CD4-positive, alpha-beta memory T cell (primary cell): ENCODE measurements at places on chromosomes 6 and 20. TPM values are rescaled to one million over a fixed set of nuclear protein-coding genes. Genes with fewer than 3 reads are reported as not detected.

DNA sequence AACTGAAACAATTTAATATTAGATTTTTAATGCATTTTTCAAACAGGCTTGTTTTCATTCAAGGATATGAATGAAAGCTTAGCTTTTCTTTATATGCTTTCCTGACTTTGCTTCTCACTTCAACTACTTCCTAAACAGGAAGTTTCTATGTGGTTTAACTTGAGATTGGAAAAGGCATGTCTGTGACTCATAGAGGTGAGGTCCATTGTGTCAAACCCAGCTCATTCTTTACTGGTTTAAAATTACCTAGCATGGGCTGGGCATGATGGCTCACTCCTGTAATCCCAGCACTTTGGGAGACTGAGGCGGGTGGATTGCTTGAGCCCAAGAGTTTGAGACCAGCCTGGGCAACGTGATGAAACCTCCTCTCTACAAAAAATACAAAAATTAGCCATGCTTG is 34.4 kb downstream of the EFHC1 start:
- no peak for DNase-seq

- no peak for DNase-seq
These were observed 39.0 kb upstream of the IFNGR1 start for GRCh38 chr6:137258170-137258569.

GRCh38 chr6:158762787-158763433 is 56.3 kb downstream of the EZR start:
- DNase-seq = no peak

- no peak for DNase-seq
These were observed 180.5 kb downstream of the IBTK start for GRCh38 chr6:82066991-82067411.

GRCh38 chr6:41488433-41489119 is 57.6 kb upstream of the FOXP4 start:
- no peak for DNase-seq

- DNase-seq = no peak
These were observed 81.2 kb downstream of the THBS2 start for GRCh38 chr6:169172456-169172855.

GRCh38 chr20:19808498-19808897 is 50.4 kb downstream of the RIN2 start:
- DNase-seq = no peak

DNA sequence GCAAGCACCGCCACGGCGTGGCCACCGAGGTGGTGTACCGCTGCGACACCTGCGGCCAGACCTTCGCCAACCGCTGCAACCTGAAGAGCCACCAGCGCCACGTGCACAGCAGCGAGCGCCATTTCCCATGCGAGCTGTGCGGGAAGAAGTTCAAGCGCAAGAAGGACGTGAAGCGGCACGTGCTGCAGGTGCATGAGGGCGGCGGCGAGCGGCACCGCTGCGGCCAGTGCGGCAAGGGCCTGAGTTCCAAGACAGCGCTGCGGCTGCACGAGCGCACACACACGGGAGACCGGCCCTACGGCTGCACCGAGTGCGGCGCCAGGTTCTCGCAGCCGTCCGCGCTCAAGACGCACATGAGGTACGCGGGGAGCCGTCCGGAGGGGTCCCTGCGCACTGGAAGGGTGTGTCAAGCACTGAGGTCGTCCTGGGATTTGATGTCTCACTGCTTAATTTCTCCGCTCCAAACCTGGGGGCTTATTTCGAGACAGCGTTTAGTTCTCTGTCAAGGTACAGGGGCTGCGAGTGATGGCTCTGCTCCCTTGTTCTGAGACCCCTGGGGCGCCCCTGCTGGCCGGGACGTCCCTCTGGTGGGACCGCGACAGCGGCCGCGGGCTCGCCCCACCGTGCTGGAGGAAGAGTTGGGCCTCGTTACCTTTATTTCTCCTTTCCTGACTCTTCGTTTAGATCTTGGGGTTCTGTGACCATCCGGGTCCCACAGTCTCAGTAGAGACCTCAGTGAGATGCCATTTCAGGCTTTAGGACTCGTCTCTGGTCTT is 3.6 kb downstream of the GZF1 start:
- no peak for DNase-seq

DNA sequence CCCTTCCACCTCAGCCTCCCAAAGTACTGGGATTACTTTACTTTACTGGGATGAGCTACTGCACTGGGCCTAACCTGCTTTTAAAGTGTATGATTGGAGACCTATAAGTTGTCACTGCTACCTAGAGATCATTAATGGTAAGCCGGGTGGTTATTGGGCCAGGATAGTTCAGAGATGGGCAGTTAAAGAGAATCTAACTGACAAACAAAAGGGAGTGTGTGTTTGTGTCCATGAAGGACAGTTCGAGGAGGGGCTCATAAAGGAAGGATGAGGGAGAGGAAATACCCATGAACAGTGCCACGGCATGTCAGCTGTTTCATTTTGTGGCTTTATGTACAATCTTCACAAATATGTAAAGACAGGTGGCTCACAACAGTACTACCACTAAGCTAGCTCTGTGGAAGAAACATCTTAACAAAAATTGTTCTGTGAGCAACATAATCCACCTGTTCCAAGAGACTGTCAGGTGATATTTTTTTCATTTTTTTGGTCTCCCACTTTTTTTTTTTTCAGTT is 69.7 kb upstream of the FAM8A1 start:
- DNase-seq = no peak

GRCh38 chr20:37335642-37336368 is 10.1 kb upstream of the SRC start:
- no peak for DNase-seq

GRCh38 chr6:33672808-33673207 is 38.7 kb downstream of the UQCC2 start:
- no peak for DNase-seq

- DNase-seq = no peak
These were observed 48.4 kb upstream of the FRMD1 start for GRCh38 chr6:168127384-168127868.

DNA sequence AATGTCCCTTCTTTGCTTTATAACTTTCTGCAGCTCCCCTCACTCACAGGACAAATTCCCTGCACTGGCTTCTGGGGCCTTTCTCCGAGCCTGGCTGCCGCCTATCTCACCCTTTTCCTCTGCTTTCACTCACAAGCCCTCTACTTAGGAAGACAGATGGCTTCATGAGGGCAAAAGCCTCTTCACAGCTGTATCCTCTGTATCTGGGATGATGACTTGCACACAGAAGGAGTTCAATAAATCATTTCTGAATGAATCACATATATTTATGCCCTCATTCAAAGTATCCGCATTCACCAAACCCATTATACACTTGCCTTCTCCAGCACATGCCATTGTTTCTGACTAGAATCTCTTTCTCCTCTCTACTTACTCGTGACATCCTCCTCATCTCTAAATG is 159.0 kb upstream of the RIPOR2 start:
- DNase-seq = no peak

- DNase-seq = no peak
These were observed 3.1 kb upstream of the CSE1L start for GRCh38 chr20:49043000-49043399.

GRCh38 chr6:119544325-119545175 is 195.0 kb upstream of the MAN1A1 start:
- DNase-seq = no peak

DNA sequence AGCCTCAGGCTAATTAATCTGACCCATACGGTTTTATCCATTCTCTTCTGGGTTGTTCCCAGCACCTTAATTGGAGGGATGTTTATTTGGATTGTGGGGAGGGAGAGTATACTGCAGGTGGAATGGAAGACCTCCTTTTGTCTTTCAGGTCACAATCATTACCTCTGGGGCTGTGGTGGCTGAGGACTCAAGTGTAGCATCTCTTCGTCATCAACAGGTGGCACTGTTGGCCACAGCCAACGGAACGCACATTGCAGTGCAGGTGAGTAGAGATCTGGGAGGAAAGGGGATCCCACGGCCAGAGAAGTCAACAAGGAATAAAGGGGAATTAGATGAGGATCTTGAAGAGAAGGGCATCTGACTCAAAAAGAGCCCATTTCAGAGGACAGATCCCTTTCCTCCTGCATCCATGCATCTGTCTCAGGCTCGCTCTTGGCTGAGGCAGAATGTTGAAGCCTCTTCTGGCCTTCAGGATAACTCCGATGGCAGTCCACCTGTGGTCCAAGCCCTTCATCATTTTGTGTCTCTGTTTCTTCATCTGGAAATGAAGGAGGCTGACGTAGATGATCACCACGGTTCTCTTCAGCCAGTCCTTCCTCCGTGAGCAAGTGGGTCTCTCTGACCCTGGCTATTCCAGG is 3.2 kb upstream of the DEF6 start:
- peak; percentile 54 for DNase-seq

GRCh38 chr6:82614518-82614917 is 250.9 kb downstream of the TPBG start:
- DNase-seq = no peak

DNA sequence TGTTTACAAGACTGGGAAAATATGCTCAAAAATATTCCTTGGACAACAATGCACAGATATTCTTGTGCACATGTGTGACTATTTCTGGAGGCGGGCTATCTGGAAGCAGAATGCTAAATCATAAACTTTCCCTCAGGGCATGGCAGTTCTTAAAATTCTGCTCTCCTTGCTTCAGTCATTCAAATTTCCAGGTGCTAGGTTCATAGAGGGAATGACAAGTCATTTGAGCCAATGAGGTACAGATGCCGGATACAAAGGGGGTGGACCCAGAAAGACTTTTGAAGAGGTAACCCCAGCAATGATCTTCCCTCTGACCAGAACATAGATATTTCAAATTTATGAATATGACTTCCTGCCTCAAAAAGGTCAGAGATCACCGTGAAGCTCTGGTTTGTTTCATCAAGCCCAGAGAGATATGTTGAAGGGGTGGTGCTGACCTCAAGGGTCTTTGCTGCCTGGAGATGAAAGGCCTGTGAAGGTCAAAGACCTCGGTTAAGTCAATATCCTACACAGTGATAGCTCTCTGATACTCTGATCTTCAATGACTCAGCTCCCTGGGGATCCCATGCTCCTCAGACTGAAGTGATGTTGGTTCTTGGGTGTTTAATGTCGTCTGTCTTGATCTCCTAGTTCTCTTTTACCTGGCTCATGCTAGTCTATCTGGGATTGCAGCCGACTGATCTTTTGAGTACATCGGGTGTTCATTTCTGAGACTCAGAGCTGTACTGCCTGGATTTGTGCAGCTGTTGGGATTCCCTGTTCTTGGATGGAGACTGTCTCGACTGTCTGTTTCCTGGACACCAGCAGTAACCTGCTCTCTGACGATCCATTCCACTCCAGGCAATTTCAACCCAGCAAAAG is 47.5 kb upstream of the TSHZ2 start:
- DNase-seq = no peak

Gene PROKR2
- total RNA-seq = not detected

Gene ASIP
- total RNA-seq = not detected

Gene NOTCH4
- total RNA-seq = 1.2 TPM

Gene CLPSL1
- total RNA-seq = not detected

Gene B3GAT2
- not detected for total RNA-seq

Gene TM9SF4
- 40.7 TPM for total RNA-seq
